ENCODE measurements at places on chromosomes 13 and 19.

GRCh38 chr13:75365724-75366173 is 116.2 kb downstream of the TBC1D4 start:
- DNase-seq = no peak

DNA sequence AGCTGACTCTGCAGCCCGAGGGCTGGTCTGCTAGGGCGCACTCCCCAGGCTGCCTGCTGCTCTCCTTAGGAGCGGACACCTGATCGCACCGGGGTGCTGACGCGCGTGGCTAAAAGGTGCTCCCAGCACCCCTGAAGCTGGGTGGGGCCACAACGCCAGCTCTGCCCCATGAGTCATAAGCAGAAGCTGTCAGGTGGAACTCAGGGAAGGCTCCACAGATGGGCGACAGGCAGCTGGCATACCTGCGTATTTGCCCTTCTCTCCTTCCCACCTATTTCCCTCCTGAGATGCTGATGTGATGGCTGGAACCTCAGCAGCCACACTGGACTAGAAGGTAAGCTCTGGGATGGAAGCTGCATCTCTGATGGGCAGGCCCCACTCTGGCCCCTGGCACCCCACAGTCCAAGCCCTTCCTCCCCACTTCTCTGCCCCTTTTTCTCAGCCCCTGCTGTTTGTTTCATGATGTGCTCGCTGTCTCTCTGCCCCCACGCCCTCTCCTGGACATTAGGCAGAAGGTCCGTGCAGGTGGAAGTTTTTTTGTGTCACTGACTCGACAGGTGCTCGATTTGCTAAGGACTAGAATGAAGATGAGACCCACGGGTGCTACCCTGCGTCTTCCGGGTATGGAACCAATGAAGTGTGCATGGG is 30.3 kb upstream of the CACTIN start:
- no peak for DNase-seq

GRCh38 chr19:50959731-50960500 is 7.1 kb upstream of the KLK5 start:
- DNase-seq = no peak

- DNase-seq = no peak
These were observed 88.3 kb downstream of the TM9SF2 start for GRCh38 chr13:99589575-99589974.

GRCh38 chr19:5545051-5545450 is 22.7 kb downstream of the TINCR start:
- no peak for DNase-seq

DNA sequence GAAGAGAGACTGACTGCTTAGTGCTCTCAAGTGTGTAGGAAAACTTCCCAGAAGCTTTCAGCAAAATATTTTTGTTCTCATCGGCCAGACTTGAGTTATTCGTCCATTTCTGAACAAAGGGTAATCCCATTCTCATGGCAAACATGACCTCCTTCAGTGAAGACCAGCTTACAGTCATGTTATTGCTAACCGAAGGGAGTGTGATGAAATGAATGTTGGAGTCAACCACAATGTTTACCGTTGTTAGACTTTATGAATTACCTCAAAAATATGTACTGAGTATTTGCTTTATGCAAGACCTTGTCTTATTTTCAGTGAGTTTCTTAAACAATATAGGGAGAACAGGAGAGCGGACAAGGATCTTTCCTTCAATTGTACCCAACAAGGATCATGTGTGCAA is 228.6 kb downstream of the LMO7 start:
- DNase-seq = no peak

GRCh38 chr13:40273253-40274025 is 393.0 kb downstream of the FOXO1 start:
- DNase-seq = no peak

GRCh38 chr19:49520705-49521319 is 7.0 kb upstream of the RCN3 start:
- no peak for DNase-seq

DNA sequence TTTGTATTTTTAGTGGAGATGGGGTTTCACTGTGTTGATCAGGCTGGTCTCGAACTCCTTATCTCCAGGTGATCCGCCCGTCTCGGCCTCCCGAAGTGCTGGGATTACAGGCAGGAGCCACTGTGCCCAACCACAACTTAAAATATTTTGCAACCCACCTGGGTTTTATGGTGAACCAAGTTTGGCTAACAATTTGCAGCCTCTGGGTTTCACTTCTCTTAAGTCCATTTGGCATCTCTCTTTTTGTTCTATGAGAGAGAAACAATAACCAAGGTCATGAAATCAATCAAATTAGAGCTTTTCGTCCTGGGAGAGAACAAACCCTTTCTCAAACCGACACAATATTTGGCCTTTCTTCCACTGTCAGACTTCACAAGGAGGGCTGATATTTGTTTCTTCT is 5.6 kb upstream of the SMAD9 start:
- no peak for DNase-seq

DNA sequence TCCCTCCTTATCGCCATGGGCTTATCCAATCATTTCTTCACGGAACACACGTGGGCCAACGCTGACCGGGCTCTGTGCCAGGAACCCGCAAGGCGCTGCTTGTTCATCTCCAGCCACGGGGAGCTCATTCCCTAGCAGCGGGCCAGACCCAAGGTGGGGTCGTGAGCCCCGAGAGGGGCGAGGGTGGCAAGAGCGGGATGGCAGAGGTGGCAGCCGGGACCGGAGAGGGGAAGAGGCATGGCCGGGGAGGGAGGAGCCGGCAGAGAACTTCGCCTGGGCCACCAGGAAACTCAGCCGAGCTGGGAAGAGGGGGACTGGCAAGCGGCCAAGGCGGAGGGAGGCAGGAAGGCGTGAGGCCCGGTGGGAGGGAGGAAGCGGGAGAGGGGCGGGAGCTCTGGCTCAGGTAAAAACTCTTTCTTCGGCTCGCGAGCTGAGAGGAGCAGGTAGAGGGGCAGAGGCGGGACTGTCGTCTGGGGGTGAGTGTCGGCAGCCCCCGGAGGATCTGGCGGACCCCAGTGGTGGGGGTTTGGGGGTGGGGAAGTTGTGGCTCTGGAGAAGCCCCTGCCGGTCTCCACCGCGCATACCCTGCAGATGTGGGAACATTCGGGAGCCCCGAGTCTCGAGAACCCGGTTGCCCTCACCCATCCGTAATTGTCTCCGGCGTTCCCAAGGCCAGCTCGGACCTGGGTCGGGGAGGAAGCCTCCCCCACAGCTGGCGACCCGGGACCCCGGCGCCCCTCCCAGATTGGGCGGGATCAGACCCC is at the start of gene B3GNT3:
B3GNT3 (plus strand) TSS at position 408 of the 764 bp plus-strand sequence. CDS start 12,670 bp downstream, outside the sequence.
- DNase-seq = no peak

DNA sequence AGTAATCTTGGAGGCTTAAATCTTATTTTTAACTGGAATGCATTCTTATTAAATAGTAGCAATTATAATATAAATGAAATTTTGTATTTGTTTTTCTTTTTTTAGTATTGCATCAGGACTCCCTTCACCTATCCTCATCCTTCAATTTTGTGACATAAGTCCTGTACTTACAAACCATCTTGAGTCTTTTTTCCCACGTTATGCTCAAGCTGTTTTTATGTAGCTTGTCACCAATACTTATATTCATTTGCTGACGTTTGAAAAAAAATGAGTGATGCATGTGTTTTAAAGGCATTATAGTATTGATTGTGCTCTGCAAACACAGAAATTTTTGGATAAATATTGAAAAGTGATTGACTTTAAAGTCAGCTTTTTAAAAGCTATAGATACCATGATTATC is 888 bp downstream of the GPR18 start:
- DNase-seq = no peak

GRCh38 chr13:20263393-20264044 is 31.4 kb upstream of the GJB6 start:
- no peak for DNase-seq

GRCh38 chr19:4052993-4053422 is 13.7 kb downstream of the ZBTB7A start:
- DNase-seq = no peak

- no peak for DNase-seq
These were observed 47.3 kb downstream of the TINCR start for GRCh38 chr19:5520501-5520900.

- DNase-seq = no peak
These were observed 11.1 kb upstream of the ZNF613 start for GRCh38 chr19:51916167-51916566.

DNA sequence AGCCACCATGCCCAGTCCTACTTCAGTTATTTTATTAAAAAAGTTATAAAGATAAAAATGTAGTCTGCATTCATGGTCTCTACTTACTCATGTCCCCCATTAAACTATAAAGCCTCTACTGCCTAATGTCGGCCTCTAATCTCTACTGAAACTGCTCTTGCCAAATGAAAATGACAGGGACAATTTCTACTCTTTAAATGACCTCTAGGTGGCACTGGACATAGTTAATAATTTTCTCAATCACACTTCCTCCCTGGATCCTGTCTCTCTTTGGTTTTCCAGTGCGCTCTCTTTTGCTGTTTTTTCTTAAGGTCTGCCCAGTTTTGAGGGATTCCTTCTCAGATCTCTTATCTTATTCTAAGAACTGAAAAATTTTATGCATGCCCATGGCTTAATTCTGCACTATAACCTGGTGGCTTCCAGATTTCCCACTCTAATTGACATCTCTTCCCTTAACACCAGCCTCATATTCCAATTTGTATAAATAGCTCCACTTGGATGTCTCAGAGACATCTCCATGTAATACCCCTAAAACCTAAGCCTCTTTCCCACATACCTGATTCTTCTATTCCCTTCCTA is 54.3 kb downstream of the MTMR6 start:
- DNase-seq = no peak

- no peak for DNase-seq
These were observed 140.9 kb downstream of the TBC1D4 start for GRCh38 chr13:75341028-75341427.

GRCh38 chr13:113989585-113990300 is 15.9 kb upstream of the C13orf46 start:
- DNase-seq = no peak

DNA sequence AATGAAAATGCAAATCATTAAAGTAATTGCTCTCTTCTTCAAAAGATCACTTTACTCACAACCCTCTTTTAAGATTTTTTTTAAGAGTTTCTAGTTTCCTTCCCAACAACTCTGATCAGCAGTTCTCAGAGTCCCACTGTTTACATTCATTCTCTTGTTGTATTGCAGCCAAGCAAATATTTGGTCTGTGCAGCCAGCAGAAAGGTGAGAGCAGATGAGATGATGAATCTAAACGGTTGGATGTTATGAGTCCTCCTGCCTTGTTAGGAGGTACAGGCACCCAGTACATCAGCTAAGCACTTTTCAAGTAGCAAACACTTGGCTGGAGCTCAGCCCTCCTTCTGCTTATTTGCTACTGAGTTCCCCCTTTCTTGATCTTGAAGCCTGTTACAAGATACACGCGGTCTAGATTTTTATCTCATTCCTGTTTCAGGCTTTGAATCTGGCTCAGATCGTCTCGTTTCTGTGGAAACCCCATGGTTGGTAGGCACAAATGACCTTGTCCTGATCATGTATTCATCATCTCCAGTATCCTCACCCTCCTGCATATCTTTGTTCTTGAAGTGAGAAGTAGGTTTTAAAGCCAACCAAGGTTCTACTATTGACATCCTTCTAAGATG is 300.7 kb downstream of the DCT start:
- no peak for DNase-seq

GRCh38 chr13:85170372-85170771 is 628.8 kb downstream of the SLITRK6 start:
- no peak for DNase-seq

GRCh38 chr19:2550431-2551171 is 74.7 kb downstream of the GADD45B start:
- no peak for DNase-seq

DNA sequence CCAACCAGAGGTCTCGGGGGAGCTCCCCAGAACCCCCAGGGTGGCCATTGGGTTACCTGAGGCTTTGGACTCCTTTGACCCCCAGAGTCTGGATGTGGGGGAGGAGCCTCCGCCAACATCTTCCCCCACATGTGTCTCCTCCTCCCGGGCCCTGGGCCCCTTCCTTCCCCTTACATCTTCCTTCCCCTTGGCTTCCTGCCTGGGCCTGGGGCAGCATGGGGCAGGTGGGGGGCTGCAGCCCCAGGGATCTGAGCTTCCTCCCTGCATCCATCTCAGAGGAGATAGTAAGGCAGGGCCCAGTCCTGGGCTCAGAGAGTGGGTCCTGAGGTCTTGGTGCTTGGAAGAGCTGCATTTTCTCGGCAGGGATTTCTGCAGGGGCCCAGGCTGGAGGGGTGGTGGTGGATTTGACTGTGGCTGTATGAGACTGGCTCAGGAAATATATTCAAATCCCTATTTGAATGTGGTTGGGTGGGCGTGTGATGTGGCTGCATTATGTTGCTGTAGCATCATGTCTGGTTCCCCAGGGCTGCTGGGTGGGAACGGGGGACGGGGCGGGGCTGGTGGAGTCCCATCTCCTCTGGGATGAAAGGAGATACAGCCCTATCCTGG is 919 bp downstream of the VAV1 start:
- no peak for DNase-seq

DNA sequence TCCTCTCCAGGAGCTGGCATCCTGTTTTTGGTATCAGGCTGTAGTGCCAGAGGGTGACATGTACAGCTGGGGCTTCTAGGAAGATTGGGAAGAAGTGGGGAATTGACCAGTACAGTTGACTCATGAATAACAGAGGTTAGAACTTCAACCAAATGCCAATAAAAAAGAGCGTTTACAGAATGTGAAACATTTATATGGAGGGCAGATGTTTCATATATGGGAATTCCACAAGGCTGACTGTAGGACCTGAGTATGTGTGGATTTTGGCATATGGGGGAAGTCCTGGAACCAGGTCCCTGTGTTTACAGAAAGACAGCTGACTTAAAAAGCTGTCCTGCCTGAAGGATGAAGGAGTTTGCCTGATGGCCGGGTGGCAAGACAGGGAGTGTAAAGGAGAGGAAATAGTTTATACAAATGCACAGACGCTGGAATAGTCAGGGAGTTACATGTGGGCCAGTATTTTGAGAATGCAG is 5.2 kb downstream of the CHAMP1 start:
- DNase-seq = no peak

DNA sequence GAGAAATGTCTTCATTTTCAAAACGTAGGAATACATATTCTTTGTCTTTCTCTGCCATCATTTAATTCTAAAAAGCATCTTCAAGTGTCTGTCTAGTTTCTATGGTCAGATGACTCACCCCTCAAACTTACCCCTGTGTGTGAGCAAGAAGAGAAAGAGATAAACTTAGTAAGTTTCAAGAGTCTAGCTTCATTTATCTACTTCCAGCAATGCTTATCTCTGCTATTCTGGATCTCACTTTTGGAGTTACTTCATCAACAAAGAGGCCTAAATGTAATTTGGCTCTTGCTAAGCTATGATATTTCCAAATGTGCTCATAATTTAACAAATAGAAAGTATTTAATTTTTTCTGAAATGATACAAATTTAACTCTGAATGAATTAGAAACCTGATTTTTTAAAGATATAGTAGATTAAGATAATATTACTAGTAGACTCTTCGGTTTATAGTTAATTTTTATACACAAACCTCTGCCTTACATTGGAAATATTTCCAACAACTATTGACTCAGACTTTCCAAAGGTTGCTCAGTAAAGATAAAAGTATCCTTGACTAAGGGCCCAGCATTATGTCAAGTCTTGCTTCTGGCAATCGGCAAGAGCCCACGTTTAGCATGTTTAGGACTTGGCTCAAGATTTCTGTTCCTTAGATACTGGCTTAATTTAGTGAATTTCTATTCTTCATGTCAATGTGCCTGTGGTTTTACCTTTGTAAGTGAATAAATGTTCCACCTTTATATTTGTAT is 1511.0 kb upstream of the SLC10A2 start:
- no peak for DNase-seq

- no peak for DNase-seq
These were observed 359.3 kb downstream of the EFNB2 start for GRCh38 chr13:106176117-106176516.

- no peak for DNase-seq
These were observed 8.4 kb upstream of the ECH1 start for GRCh38 chr19:38839816-38840582.

GRCh38 chr19:27752530-27753184 is 1460.3 kb downstream of the UQCRFS1 start:
- DNase-seq = no peak

Data from cortex of kidney (tissue), 1 donor.